ENCODE measurements at places on chromosomes 5 and 9.

DNA sequence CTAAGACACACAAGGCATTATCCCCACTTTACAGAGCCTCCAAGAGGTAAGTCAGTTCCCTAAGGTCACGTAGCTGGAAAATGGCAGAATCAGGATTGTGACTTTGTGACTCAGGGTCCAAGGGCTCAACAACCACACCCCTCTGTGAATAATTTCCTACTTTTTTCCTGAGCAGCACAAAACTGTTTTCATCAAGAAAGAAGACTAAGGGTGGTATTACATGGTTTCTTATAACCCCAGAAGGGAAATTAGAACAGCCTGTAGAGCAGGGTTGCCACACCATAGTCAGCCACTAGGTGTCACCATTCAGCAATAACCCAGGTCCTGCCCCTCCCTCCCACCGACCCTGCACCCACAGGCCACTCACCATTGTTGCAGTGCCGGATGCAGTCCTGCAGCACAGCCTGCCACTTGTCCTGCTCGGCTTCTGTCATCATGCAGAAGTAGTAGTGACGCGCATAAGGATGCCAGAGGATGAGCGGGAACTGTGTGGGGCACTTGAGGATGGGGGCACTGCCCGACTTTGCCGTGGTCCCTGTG lies 72.1 kb downstream of the LRSAM1 start:
- DNase-seq, result no peak

DNA sequence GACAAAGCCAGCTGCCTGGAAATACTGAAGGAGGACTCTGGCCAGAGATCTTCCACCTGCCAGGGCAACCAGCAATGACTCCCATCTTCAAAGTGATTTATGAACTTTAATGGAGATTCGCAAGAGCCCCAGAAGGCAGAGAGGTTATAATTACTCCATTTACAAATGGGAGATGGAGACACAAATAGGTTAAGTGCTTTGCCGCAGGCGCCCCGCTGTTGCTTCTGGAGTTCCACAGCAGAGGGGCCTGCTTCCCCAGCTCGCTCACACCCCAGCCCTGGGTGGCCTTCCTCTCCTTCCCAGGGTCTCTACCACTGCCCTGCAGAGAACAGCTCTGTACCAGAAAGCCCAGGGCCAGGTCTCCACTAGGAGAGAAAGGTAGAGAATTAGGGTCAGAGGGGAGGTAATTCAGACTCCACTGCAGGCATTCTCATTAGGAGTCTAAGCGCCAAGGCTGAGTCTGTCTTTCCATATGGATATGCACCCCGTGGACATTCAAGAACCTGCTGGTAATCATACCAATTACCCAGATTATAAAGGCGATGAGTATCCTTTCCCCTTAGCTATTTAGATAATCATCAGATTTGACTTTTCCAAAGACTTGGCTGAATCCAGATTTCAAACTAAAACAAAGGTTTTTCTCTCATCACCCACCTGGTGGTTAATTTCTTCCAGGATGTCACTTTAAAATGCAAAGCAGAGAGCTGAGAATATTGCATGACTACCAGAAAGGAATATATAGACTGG lies 157.6 kb upstream of the TUT7 start:
- DNase-seq, result no peak

DNA sequence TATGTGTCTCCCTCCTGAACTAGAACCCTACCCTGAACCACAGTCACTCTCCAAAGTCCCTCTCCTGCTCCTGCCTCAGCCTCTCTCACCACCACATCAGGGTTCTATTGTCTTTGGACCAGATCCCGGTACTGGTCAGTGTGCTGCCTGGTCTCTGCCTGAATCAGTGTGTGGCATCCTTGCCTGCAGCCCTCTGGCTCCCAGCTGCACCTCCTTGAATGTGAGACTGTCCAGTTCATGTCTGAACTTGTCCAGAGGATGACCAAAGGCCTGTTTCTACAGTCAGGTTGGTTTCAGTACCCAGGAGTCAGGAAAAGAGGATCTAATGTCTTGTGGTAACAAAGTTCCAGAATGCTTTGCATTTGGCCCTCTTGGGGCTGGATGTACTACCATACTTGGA lies 76.8 kb upstream of the RANBP3L start:
- DNase-seq, result no peak

GRCh38 chr9:69460012-69460411 lies 135.0 kb downstream of the ENTREP1 start:
- DNase-seq, result no peak

DNA sequence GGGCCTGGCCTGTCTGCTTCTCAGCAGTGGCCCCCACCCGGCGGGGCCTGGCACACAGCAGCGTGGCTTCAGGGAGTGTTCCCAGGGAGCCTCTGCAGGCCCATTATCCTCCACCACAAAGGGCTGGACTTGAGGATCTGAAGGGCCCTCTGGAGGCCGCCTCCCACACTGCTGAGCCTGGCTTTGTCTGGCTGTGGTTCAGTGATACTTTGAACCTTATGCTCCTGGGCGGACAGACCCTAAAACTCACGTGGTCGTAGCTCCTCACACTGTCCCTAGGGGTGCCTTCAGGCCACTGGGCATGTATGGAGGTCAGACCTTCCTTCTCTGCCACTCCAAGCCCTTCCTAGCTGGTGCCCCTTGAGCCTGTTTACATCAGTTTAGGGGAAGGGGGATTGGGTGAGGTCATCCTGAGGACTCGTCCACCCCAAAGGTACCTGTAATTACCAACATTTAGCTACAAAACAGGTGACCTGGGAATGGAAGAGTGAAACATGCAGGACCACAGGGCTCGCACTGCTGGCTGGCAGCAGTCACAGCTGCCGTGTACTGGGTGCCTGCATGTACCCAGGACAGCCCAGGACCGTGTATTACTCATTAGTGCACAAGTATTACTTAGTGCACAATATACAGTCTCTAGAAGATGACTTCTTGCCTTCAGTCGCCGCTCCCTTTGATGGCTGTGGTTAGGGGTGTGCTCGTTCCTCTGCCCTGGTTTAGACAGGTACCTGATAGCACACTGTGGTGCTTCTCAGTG lies 8.5 kb downstream of the GRHPR start:
- no peak for DNase-seq

GRCh38 chr5:39132792-39133191 lies 58.6 kb upstream of the RICTOR start:
- DNase-seq, result no peak

GRCh38 chr5:98414938-98415337 lies 358.5 kb upstream of the RGMB start:
- DNase-seq, result no peak

DNA sequence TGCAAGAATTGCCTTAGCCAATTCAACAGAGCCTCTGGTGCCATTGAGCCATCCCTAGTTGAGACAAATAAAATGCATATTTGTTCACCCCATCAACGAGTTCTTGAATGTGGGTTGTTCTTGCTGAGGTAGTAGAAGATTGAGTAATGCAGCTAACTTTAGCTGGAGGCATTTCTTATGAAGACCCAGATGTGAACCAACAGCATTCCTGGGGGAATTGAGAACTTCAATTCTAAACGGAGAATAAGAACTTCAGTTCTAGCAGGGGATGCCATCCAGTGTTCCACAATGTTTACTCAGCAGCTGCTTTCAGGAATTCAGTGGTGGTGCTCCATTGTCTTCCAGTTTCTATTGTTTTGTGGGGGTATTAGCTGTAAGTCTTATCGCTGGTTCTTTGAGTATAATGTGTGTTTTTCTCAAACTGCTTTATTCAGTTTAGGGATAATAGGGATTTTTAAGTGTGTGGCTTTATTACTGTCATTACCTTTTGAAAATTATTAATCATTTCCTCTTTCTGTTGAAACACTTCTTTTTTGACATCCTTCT lies 1968.2 kb upstream of the NUDT12 start:
- DNase-seq, result no peak

GRCh38 chr9:137604345-137605086 lies 970 bp upstream of the ARRDC1 start:
- DNase-seq, result no peak

GRCh38 chr5:103458497-103459040 lies 104.0 kb downstream of the NUDT12 start:
- DNase-seq, result no peak

- DNase-seq, result no peak
Observed at GRCh38 chr9:138003485-138004190, 126.1 kb downstream of the CACNA1B start.

GRCh38 chr9:214648-215493 lies at the start of gene DOCK8:
Gene DOCK8 (plus strand): TSS chr9:214865. CDS start chr9:214977, 112 bp downstream.
- DNase-seq, result peak; percentile 52

GRCh38 chr5:67510204-67510603 lies 313.6 kb upstream of the CD180 start:
- DNase-seq, result no peak

GRCh38 chr5:84273517-84273883 lies 111.2 kb downstream of the EDIL3 start:
- DNase-seq, result no peak

DNA sequence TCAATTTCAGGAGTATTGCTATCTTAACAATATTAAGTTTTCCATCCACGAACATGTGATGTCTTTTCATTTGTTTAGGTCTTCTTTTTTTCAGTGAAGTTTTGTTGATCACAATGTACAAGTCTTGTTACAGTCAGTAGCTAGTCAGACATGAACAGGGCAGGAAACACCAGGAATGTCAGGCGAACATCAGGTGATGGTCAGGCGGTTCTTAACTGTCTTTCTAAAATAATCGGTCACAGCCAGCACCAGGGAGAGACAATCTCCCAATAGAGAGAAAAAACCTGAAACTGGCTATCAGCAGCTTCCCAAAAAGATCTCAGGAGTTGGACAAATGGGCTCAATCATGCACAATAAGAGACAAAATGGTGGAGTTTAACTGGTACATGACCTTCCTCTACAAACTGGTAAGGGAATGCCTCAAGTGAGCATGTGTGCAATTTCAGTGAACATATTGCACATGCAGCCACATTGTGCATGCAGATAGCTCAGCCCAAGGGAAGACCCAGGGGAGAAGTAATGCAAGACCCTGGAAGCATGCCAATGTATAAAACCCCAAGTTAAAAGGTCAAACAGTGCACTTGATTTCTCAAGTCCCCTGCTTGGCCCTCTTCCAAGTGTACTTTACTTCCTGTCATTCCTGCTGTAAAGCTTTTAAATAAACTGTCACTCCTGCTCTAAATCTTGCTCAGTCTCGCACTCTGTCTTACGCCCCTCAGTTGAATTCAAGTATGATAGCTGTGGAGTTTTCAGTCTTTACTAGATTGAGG lies 176.1 kb upstream of the RASEF start:
- DNase-seq, result no peak

GRCh38 chr9:76352026-76352620 lies 42.1 kb downstream of the RFK start:
- DNase-seq, result no peak

DNA sequence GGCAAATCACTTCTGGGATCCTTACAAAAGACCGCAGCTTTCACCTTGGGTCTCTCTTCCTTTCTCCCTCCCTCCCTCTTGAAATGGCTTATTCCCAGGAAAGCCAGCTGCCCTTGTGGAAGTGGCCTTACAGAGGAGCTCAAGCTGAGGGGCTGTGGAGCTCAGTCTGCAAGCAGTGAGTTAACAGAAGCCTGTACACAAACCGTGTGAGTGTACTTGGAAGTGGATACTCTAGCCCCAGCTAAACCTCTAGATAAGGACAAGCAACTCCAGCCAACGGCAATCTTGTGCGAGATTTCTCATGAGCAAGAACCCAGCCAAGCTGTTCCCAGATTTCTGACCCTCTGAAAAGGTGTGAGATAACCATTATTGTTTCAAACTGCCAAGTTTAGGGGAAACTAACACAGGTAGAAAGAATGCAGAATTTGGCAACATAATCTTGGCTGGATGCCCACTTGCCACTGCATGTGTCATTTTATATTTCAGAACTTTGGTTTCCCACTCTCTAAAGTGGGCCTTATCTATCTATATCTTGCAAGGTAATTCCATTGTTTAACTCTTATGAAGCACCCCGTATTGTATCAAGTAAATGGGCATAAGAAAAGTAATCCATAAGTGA lies 85.6 kb downstream of the CDH18 start:
- DNase-seq, result no peak

GRCh38 chr5:73420666-73421065 lies 27.9 kb downstream of the FOXD1 start:
- DNase-seq, result no peak

GRCh38 chr5:17115855-17116254 lies 101.6 kb upstream of the BASP1 start:
- no peak for DNase-seq

- no peak for DNase-seq
Observed at GRCh38 chr5:151707567-151707966, 20.9 kb upstream of the SPARC start.

- no peak for DNase-seq
Observed at GRCh38 chr9:69949396-69949795, 94.3 kb upstream of the MAMDC2 start.

- DNase-seq, result no peak
Observed at GRCh38 chr5:43642428-43642827, 39.4 kb downstream of the NNT start.

DNA sequence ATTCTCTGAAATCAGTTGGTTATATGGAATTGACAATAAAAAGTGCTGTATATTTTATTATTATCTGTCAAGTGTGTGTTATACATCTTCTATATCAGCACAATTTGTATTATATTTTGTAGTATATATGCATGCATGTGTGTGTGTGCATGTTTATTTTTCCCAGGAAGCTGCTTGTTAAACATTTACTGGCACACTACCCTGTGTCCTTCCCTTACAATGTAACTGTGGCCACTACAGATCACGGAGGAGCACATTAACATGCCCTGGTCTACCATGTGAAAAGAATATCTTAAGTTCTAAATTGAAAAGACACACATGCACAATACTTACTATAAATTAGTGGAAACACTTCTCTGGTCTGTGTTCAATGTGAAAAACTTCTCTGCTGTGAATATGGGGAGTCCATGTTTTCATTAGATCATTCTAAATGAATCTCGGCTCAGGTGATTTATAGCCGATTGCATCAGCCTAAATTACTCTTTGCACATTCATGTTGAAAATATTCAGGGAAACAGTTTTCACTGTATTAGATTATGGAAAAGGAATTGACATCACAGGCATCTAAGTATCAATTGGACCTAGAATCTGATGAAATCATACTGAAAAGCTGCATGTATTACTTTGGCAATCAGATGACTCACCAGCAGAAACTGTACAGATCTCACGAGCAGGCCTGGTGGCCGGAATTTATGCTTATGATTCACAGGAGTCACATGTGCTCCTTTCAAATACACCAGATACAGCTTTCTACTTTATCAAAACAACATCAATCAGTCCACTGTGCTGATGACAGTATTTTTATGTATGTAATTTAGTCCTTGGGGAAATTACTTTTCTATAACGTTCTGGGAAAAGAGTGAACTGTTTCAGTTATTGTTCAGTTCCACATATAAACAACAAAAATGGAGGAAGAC lies 39.4 kb downstream of the LURAP1L start:
- DNase-seq, result no peak

DNA sequence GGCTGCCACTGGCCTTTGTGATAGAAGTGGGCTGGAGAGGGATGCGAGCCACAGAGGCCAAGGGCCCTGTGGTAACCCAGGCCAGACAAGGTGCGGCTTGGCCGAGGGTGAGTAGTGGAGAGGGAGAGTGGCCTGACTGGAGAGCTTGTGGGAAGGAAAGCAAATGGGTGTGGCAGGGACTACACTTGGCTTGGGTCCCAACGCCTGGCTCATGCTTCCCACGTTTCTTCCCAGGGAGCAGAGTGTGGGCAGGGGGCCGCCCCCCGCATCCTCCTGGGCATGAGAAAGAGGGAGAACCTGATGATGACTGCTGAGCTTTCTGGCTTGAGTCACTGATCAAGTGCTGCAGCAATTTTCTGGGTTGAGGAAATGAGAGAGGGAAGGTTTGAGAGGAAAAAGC lies 95.7 kb downstream of the ANKH start:
- no peak for DNase-seq

All from stimulated activated CD4-positive, alpha-beta T cell treated with anti-CD3 and anti-CD28 coated beads, Interleukin-12 subunit alpha, Interleukin-12 subunit beta, amount 100 ng/mL, for 48 hours (primary cell).